ENCODE measurements at places on chromosomes 2 and 18. TPM values are rescaled to one million over a fixed set of nuclear protein-coding genes. Genes with fewer than 3 reads are reported as not detected.

The MAPK4 gene
- 10.3 TPM for total RNA-seq

The LGALSL gene
- total RNA-seq, result 8.5 TPM

The FAM124B gene
- not detected for total RNA-seq

The CHRNG gene
- total RNA-seq, result 0.50 TPM

The IL1RL1 gene
- not detected for total RNA-seq

The ACMSD gene
- total RNA-seq, result 0.49 TPM

The CHN1 gene
- 102 TPM for total RNA-seq

The SCN9A gene
- 11.2 TPM for total RNA-seq

The ABCG5 gene
- total RNA-seq, result 0.24 TPM

The ASB18 gene
- total RNA-seq, result 0.55 TPM

The IL36RN gene
- 0.21 TPM for total RNA-seq
